CD4-positive, alpha-beta memory T cell (primary cell): ENCODE measurements at places on chromosomes 3 and 15.

DNA sequence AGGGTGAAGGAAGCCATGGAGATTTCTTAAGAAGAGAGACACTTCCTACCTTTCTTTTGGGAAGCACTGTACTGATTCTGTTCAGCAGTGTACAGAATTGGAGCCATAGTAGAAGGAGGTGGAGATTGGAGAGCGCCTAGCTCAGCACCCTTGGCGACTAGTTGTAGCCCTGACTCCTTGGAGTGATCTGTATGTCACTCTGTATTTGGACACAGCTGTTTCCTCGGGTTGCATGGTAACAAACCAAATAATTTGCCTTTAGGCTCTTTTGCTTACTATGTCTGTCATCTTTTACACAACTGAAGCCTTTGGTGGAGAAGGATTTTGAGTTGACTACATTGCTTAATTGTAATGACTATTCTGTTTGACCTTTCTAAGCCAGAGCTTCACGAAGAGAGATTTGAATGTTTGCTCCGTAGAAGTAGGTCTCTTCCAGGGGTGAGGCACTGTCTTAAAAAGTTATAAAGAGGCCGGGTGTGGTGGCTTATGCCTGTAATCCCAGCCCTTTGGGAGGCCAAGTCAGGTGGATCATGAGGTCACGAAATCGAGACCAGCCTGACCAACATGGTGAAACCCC lies 77.1 kb downstream of the AKAP13 start:
- DNase-seq, result no peak

GRCh38 chr15:72796210-72796514 lies 12.6 kb upstream of the ADPGK start:
- DNase-seq, result no peak

DNA sequence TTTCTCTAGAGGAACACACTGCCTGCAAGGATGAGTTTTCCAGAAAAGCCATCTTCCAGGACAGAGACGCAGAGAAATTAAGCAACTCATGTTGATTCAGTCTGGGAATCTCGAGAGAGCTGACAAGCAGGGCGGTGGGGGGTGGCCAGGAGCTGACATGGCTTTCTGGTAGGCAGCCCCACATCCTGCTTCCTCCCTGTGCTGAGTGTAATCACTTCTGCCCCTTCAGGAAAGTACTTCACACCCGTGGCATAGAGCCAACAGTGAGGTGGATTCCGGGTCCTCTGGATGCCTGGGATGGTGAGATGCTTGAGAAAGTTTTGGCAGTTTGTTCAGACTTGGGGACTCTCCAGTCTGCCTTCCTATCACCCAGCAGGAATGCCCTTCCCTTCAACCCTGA lies 221.1 kb downstream of the SLCO3A1 start:
- no peak for DNase-seq

DNA sequence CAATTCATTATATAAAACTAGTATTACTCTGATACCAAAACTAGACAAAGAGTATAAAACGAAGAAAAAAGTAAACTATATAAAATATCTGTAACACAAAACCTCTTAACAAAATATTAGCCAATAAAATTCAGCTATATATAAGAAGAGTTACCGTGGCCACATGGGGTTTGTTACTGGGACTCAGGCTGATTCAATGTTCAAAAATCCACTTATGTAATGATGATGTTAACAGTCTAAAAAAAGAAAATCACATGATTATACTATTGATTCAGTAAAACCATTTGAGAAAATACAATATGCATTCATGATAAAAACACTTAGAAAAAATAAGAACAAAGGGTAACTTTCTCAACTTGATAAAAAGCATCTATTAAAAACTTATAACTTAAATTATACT lies 18.3 kb downstream of the P2RY1 start:
- DNase-seq, result no peak

DNA sequence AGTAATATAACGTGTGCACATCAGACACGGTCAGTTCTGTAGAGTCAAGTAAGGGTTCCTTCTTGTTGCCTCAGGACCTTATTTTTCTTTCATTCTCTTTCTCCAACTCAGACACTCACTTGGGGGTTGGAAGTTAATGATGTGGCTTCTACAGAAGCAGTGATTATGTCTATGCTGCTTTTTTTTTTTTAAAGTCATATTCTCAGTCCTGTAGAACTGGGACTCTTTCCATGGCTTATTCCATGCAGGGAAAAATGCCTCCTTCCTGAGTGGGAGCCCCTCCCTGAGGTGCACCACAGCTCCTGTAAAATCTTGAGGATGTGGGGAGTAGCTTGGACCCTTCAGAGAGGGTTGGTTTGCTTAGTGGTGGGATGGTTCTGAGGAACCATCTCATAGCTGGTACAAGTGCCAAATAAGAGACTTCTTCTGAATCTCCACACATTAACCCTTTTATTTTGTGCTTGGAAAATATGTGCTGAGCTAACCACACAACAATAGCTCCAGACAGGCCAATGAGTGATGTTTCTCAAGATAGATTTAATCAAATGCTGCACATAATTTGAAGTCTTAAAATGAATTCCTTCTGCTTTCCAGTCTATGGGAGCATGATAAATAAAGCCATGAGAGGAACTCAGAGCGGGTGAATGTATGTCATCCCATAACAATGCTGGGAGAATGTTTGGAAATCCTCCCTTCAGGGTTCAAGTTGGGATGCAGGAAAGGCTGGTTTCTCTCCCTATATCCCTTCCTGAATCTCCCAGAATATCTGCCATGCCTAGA lies 23.3 kb upstream of the FSTL1 start:
- no peak for DNase-seq

GRCh38 chr15:101543926-101544612 lies 54.6 kb upstream of the PCSK6 start:
- DNase-seq, result peak; percentile 31

DNA sequence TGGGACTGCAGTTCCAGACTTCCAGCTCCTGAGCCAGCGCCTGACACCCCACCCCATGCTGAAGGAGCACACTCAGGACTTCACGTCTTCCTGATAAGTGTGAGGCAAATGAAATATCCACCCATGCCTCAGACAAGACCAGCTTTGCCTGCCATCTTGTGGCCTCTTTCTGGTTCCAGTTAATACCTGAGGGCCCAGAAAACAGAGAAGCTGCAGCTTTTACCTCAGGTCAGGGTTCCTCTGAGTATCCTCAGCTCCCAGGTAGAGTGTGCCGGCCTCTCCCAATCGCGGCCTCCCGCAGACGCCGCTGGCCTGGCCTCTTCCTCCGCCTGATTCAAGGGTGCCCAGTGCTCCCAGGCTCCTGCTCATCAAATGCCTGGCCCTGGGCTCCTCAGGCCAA lies 5.1 kb upstream of the KLHL6 start:
- DNase-seq, result no peak

DNA sequence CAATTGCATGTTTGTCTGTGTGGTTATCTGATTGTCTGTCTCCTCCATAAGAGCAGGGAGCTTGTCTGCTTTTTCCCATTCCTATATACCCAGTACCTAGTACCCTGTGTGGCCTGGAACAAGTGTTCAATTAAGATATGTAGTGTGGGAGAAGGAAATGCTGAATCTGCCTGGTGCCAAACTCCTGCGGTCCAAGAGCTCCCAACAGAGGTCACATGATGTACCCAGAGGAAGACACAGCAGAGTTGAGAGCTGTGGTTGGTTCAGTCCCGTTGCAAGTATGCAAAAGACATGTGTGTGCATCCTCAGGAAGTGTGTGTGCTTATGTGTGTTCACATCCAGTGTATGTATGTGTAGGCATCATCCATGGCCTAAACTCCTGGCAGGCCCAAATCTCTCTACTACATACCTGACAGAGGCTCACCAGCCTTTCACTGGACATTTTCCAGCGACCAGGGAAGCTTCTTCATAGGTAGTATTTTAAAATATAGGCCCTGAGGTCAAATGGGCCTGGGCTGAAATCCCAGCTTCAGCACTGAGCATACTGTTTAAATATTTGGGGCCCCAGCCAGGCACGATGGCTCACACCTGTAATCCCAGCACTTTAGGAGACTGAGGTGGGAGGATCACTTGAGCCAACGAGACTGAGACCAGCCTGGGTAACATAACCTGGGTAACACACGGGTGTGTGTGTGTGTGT lies 34.0 kb upstream of the ITGA11 start:
- no peak for DNase-seq

DNA sequence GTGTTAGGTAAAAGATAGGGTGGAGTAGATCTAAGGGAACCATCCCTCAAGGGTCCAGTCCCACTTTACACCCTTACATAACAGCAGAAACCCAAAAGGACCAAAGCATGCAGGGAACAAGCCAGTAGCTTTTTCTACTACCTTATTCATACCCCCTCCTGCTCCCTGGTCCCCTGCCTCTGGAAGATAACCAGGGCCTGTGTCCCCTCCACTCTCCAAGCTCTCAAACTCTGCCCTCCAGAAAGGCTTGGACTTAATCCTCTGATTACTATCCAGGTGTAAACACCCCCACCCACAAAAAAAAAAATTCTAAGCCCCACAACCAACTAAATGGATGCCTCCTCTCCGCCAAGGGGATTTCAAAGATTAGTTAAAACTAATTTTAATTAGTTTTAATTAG lies 33.9 kb upstream of the STRIT1 start:
- DNase-seq, result no peak

DNA sequence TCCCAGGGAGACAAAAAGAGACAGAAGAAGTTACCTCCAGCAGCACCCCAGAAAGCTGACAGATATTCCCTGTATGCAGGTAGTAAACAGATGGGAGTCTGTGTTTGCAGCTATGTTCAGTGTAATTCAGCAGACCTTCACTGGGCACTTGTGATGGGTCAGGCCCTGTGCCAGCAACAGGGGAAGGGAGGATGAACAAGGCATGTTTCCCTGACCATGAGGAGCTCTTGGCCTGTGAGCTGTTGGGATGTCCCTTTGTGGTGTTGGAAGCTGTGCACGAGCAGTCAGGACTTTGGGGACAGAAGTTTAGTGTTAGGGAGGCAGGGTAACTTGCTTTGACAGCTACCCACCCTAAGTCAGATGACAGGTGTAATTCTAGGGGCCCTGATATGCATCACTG lies 106.0 kb upstream of the TRIM42 start:
- no peak for DNase-seq

DNA sequence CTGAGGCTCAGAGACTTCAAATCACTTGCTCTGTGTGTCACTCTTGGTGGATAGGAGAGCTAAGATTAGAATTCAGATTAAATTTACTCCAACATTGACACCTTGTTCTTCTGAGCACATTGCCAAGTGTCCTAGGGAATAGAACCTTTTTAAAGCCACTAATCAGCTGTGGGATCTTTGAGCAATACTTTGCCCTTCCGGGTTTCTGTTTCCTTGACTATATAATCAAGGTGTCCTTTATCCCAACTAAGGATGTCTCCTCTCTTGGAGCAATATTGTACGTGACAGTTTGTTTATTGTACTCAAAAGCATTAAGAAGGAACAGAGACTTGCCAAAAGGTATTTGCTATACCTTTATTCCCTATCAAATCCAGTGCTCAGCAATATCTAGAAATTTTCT lies 170.9 kb upstream of the CADPS start:
- no peak for DNase-seq

DNA sequence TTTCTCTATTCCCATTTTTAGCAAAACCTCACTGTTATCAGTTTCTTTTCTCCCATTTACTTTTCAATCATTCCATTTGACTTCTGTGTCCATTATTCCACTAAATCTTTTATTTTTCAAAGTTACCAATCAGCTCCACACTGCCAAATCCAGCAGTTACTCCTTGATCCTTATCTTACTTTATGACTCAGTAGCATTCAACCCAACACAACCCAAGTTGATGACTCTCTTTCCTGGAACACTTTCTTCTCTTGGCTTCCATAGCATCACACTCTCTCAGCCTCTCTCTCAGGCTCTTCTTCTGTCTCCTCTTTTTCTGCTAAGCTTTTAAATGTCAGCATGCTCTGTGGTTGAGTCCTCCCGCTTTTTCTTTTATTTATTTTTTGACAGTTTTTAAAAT lies 36.3 kb downstream of the RASGRP1 start:
- no peak for DNase-seq

- DNase-seq, result no peak
Observed at GRCh38 chr15:20351448-20351971, 190.1 kb downstream of the GOLGA6L6 start.

GRCh38 chr3:32172420-32172819 lies 66.0 kb downstream of the GPD1L start:
- DNase-seq, result no peak

DNA sequence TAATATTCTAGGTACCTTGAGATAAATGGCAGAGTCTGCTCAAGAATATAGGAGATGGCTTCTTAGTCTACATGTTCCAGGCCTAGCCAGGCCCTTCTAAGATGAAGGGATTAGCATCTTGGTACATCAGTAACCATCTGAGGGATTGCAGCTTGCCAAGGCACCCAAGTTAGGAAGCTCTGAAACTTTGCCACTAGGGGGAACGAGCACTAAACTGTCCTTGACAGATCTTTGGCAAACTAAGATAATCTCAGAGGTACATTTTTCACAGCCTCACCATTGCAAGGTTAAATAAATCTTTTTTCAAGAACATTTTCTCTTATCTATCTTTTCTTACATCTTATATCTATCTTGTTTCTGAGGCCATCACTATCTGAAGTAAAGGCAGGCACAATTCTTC lies 351.2 kb downstream of the RAP2B start:
- peak; percentile 12 for DNase-seq

- DNase-seq, result peak; percentile 25
Observed at GRCh38 chr15:34436126-34436955, 1.3 kb downstream of the GOLGA8A start.

GRCh38 chr3:125556314-125556713 lies 36.3 kb upstream of the SNX4 start:
- DNase-seq, result no peak

- no peak for DNase-seq
Observed at GRCh38 chr3:189898559-189899153, 222.0 kb downstream of the P3H2 start.

DNA sequence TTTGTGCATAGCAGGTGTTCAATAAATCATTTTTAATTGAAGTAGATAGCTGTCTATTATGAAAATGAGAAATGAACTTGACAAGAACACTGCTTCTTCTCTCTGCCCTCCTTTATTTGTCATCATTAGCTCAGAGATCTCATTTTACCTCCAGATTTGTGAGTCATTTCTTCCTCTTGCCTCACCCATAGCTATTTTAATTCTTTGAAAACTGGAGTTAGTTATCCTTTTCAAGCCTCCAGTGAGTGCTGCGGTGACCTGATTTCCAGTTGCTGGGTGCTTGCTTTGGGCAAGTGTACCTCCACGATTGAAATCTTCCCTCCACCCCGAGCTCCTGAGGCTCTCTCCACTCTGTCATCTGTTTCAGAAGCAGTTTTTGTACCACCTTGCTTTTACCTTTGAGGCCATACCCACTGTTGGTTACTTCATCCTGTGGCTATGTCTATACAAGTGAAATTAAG lies 114.6 kb downstream of the NFKBIZ start:
- DNase-seq, result no peak

- no peak for DNase-seq
Observed at GRCh38 chr3:195550723-195551122, 7.6 kb upstream of the PPP1R2 start.
